Activated T-cell treated with anti-CD3 and anti-CD28 coated beads, Interleukin-2, amount 50 U/mL, for 72 hours (primary cell): ENCODE measurements at places on chromosomes 4 and X. TPM values are rescaled to one million over a fixed set of nuclear protein-coding genes. Genes with fewer than 3 reads are reported as not detected.

Gene AREG
- 7.5 TPM for total RNA-seq

GRCh38 chr4:128574706-128575105 lies 234.8 kb upstream of the JADE1 start:
- peak; percentile 73 for DNase-seq
- H3K4me1 ChIP-seq, result no peaks in the 10 kb centered on the region
- no peaks in the 10 kb centered on the region for H3K27me3 ChIP-seq

Gene PDGFC
- total RNA-seq, result not detected

- no peaks in the 10 kb centered on the region for H3K27me3 ChIP-seq
- no peaks in the 10 kb centered on the region for H3K36me3 ChIP-seq
Observed at GRCh38 chr4:64747919-64748715, 338.9 kb upstream of the TECRL start.

DNA sequence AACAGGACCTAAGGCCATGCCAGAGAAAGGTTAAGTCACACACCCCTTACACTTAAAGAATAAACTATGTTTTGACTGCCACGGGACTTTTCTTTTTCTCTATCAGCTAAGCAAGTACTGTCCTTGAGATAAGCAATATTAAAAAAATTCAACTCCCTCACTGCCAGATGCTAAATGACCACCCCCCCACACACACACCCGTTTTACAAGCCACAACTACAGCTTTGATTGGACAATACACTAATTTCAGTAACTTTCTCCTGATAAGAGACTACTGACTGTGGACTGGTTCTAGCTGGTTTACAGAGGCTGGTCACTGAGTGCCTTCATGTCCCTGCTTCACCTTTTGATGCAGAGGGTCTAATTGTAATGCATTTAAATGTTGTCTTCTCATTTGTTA lies 63.9 kb upstream of the HOPX start:
- H3K4me3 ChIP-seq, result no peak overlapping the region
- no peak for DNase-seq
- no peaks in the 10 kb centered on the region for H3K36me3 ChIP-seq
- H3K4me1 ChIP-seq, result no peaks in the 10 kb centered on the region
- no peaks in the 10 kb centered on the region for H3K27me3 ChIP-seq
- H3K27ac ChIP-seq, result no peak overlapping the region

GRCh38 chr4:57501720-57502119 lies 391.5 kb upstream of the IGFBP7 start:
- H3K27me3 ChIP-seq, result no peaks in the 10 kb centered on the region
- no peak for DNase-seq
- H3K4me3 ChIP-seq, result no peak overlapping the region
- H3K27ac ChIP-seq, result no peak overlapping the region
- no peaks in the 10 kb centered on the region for H3K36me3 ChIP-seq
